ENCODE measurements at places on chromosomes 11 and 22. TPM values are rescaled to one million over a fixed set of nuclear protein-coding genes. Genes with fewer than 3 reads are reported as not detected.

Gene SLC1A2
- 0.01 TPM for total RNA-seq

Gene MEI1
- total RNA-seq: not detected

Gene C11orf97
- total RNA-seq: not detected

Gene RBMXL2
- not detected for total RNA-seq

Gene OOSP4B
- total RNA-seq: not detected

Gene DEAF1
- 30.1 TPM for total RNA-seq

Gene TP53I11
- 44.7 TPM for total RNA-seq

Gene OR52H1
- not detected for total RNA-seq

Gene SIDT2
- total RNA-seq: 5.4 TPM

Measured in A549 treated with GW870086 at 1 μM for 4 hours (cell line).